Stimulated activated CD4-positive, alpha-beta T cell treated with anti-CD3 and anti-CD28 coated beads, Interleukin-1b, Interleukin-23, amount 100 ng/mL, for 1 hour (primary cell): ENCODE measurements at places on chromosomes 1 and 21.
A peak's percentile ranks its signal among the peaks of the same experiment; 100 is the strongest.

GRCh38 chr1:208054485-208054884 is 143.6 kb upstream of the CD34 start:
- no peak for DNase-seq

DNA sequence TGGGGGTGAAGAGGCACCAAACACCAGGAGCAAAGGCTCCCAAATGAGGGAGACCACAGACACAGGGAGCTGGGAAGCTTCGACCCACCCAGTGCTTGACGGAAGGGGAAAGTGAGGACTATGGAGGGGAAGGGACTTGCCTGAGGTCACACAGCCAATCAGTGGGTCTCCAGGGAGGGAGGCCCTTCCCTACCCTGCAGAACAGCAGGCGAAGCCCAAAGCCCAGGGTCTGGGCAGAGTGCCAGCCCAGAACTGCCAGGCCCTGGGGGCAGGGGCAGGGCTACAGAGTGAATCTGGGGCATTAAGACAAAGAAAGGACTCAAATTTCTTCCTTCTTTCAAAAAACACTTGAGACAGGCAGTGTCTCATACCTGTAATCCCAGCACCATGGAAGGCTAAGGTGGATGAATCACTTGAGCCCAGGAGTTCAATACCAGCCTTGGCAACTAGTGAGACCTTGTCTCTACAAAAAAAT is 45.5 kb upstream of the ECE1 start:
- DNase-seq: no peak

- DNase-seq: no peak
These were observed 457.9 kb downstream of the BRINP3 start for GRCh38 chr1:190019717-190020116.

- no peak for DNase-seq
These were observed 37.8 kb upstream of the CD2 start for GRCh38 chr1:116716391-116716790.

GRCh38 chr1:8712413-8713231 is 104.8 kb downstream of the RERE start:
- no peak for DNase-seq

DNA sequence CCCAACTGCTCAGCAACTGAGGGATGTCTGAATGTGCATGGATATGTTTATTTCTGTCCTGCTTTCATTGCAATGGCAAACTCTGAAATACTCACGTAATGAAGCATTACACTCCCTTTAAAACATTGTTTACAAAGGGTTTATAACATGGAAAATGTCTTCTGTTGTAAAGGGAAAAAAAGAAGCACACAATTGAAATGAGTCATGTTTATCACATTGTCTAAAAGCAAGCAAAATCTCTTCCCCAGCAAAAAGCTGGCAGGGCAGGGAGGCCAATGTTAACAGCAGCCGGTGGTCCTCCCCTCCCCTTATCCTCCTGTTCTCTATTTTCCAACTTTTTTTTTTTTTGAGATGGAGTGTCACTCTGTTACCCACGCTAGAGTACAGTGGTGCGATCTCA is 3.9 kb upstream of the EFNA1 start:
- no peak for DNase-seq

DNA sequence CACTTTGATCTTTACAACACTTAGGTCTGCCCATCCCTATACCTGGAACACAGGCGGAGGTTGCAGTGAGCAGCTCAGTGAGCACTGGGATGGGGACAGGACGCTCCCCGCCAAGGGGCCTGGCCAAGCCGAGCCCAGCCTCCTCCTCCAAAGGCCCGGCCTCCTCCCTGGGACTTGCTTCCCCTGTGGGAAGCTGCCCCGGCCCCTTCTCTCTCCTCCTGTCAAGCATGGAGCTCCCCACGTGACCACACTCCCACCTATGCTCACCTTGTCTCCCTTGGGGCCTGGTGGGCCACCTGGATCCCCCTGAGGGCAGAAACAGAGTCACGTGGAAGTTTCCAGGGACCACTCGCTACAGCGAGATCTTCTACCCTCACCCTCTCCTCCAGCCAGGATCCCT is 12.9 kb downstream of the COL16A1 start:
- DNase-seq: no peak

GRCh38 chr1:187411118-187411517 is 582.4 kb downstream of the PLA2G4A start:
- no peak for DNase-seq

DNA sequence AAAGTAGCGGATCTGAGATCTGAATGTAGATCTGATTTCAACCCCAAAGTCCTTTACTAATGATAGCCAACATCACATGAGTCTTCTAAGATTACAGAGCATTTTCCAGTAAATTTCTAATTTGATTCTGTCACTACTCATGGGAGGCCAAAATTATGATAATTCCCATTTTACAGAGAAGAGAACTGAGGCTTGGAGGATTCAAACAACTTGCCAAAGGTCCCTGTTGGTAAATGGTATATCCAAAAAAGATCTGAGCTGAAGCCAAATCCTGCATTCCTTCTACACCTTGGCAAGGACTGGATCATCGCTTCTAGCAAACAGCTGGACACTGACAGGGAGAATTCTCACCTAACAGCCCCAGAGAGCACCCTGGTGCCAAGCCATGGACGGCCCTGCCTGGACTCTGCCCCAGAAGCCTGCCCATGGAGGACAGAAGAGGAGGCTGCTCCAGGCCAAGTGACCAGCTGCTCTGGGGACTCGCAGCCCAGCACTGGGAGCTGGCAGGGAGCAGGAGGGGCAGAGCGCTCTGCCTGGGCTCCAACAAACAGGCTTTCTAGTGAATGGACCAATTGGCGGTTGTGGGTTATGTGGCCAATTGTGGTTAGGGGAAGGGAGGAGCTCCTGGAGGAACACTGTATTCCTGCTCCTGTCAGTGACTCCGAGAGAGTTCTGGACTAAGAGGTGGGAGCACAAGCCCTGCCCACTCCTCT is 6.4 kb upstream of the CSF1 start:
- no peak for DNase-seq

DNA sequence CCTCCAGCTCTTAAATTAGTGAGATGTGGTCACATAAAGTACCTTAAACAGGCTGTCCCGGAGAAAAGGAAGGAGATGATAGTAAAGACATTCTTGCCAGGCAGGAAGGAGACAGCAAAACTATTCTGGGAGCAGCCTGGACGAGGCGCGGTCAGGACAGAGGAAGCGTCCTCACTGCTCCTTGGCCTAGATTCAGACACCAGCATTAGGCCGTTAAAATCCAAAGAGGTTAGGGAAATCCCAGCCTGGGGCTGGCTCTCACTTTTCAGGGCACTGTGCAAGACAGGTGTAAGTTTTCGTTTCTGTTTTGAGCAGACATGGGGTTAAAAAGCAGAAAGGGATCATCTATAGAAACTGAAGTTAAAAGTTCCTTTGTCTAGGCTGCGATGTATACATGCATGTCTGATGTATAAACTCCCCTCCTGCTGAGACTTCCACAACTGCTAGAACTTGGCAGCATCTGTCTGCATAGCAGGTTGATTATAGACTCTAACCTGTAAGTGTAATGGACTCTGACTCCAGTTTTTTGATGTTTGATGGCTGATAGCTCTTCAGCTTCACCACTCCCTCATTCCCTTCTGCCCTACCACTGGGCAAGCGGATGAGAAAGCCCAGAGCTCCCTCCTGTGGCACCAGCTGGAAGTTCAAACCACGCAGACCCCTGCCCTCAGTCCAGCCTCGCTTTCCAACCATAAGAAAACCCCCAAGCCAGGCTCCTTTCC is 21.5 kb downstream of the STPG1 start:
- peak; percentile 39 for DNase-seq

DNA sequence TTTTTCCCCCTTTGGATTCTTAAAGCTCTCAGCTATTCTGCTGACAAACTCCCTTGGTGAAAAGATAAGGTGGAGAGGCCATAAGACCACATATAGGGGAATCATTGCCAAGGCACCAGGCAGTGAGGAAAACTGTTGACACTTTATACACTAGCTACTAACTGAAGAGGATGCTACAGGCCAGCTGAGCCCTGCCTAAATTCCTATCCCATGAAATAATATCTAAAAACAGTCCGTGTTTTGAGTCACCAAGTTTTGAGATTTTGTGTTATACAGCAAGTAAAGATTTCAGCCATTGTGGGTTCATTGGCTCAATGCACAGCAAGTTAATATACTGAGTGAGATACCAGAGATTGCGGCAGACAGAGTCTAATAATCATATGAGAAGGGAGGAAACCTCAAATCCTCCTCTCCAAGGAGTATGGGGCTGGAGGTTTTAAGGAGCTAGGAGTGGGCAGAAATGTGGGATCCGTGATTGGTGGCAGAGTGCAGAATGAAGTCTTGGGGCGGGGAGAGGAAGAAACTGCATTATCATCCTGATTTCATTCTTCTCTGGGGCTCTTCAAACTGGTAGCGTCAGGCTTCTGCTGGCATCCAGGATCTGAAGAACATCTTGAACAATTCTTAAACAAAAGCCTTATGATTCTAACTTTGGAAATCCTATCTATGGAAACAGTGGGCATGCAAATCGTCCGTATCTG is 9.2 kb downstream of the CLDN8 start:
- DNase-seq: no peak

DNA sequence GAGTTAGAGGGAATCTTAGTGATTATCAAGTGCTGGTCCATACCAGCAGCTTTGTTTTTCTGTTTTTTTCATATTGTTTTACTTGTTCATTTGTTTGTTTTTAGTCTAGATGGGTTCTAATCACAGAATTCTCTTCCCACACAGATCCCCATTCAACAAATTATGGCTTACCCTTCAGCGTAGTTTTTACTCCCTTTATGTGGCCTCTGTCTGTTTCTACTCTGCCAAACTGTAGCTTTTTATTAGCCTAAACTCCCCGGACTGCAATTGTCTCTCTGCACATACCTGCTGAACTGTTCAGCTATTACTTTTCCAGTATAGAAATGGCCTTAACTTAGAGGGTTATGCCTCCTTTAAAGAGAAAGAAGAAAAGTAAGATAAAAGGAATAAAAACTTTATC is 348.5 kb downstream of the TGFB2 start:
- DNase-seq: no peak

DNA sequence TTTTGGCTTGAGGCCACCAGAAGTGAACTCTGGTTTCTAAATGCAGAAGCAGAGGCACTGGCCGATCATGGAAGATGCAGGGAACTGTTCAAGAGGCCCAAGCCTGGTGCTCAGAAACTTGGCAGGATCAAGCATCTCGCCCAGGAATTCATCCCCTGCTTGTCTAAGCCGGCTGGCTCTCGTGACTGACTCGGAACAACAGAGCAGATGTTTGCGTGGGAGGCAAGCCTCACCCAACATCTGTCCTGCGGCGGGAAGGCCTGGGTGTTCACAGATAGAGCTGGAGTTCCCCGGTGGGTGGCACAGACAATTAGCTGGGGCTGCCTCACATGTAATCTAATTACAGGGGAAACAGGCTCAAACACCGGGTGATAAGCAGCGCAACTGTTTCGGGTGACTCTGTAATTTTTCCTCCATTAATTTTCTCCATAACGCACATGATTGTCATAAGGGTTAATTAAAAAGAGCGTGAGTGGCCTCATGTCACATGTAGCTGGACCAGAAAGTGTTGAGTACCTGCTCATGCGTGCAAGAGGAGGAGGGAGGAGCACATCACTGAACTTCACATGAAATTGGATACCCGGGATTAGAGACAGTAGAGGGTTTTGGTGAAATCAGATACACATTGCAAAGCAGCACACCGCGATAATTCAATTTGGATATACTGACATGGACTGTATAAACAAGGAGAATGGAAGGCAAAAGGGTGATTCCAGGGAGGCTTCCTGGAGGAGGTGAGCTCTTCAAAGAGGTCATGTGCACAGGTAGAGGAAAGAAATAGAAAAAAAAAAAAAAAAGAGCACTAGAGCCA is 180.0 kb downstream of the ETS2 start:
- DNase-seq: no peak

DNA sequence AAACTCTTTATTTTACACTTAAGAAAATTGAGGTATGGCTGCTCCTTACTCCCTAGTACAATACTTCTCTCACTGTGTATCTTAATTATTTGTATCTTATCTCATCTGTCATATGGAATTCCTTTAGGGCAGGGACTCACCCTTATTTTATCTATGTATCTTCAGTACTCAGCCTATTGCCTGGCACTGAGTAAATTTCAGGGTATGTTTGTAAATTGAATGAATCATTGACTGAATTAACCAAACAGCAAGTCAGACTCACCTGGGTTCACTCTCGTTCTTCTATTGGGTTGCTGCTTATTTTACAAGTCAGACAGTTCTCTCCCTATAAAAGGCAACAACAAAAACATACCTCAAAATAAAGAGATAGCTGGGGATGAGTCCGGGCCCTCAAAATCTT is 63.8 kb downstream of the LAMC1 start:
- no peak for DNase-seq

DNA sequence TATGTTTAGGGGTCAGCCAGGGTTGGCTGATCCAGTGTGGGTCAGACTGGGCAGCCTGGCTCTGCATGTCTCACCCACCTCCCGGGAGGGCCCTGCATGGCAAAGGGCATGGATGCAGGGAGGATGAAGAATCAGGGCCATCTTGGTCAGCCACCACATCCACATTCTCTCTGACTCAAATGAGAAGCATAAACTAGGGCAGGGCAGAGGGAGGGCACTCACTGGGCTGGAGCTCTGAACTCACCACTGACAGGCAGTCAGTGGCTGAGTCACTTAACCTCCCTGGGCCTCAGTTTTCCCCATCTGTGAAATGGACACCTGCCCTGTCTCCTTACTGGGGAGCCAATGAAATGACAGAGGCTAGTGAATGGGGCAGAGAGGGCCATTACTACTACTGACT is 4.3 kb upstream of the CELA2A start:
- no peak for DNase-seq

- DNase-seq: no peak
These were observed 14.8 kb downstream of the CTSK start for GRCh38 chr1:150793221-150793620.

DNA sequence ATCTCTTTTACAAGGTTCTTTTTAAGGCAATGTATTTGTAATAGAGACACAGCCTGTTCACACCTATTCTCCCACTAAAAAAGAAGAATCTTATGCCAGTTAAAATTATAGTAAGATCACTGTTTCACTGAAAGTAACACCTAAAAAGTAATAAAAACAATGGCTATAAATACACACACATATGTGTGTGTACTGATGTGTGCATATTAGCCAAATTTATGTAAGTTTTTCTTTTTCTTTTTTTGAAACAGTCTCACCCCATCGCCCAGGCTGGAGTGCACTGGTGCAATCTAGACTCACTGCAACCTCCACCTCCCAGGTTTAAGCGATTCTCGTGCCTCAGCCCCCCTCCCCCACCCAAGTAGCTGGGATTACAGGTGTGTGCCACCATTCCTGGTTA is 56.8 kb upstream of the SLC30A10 start:
- DNase-seq: no peak

DNA sequence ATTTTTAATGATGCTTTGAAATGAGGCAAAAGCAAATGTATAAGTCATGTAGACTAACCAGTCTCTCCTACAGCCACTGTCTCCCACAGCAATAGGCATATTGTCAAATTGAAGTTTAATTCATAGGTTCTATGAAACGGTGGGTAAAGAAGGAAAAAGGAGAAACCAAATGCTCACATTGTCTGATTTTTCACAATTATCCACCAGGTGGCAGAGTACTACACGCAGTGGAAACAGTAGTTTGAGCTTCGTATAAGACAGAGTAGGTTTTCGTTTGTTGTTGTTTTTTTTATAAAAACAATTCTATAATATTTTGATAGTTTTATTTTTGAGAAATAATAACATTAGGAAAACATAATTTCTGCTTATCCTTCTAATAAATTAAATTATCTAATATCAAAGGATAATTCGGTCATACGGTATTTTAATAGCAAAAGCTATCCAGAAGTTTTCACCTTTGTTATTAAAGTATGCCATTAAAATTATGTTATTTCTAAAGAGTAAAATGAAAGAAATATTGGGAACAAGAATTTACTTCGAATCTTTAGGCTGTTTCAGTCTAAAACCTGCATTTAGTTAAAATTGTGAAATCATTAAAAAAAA is 39.1 kb downstream of the TYW3 start:
- no peak for DNase-seq

GRCh38 chr1:210446479-210446878 is 117.8 kb downstream of the HHAT start:
- peak; percentile 49 for DNase-seq
